ENCODE measurements at places on chromosomes 1 and 21. TPM values are rescaled to one million over a fixed set of nuclear protein-coding genes. Genes with fewer than 3 reads are reported as not detected.
A peak's percentile ranks its signal among the peaks of the same experiment; 100 is the strongest.

GRCh38 chr1:88801575-88802208, 89.7 kb downstream of the GTF2B start:
- DNase-seq: no peak

DNA sequence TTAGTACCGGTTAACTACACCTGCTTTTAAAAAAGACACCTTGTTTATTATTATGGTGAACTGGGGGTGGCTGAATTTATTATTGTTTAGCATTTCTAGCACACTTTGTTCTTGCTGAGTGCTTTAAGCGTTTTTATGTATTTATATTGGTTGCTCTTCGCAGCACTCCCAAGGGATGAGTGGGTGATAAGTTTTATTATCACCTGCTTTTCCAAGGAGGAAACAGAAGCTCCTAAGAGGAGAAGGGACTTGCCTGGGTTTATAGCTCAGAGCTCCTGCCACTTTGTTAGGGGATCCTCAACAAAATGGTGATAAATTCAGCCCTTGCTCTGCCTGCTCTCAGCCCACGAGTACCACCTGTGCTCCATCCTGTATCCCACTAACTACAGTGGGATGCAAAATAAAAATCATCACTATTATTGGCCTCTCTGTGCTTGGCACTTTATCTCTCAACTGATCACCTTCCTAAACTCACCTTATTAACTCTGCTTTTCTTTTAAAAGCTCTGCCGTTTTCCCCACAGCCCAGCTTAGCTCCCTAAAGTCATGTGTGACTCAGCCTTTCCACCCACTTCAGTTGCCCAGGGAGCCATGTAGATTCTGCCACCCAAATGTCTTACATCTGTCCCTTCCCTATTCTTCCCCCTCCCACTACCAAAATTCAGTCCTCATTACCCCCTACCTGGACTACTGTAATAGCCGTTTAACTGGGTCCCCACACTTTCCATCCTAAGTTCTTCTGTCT, 44.5 kb downstream of the BCL9 start:
- DNase-seq: no peak

- DNase-seq: no peak
Observed at GRCh38 chr1:206513312-206514111, 6.2 kb downstream of the RASSF5 start.

GRCh38 chr1:234565132-234565531, 44.8 kb downstream of the IRF2BP2 start:
- no peak for DNase-seq

DNA sequence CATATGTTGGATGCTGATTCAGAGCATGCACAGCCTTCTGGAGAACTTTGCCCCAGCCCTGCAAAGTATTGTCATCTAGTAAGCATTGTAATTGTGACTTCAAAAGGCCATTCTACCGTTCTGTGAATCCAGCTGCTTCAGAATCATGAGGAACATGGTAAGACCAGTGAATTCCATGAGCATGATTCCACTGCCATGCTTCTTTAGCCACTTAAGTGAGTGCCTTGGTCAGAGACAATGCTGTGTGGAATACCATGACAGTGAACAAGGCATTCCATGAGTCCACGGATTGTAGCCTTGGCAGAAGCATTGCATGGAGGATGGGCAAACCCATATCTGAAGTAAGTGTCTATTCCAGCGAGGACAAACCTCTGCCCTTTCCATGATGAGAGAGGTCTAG, 123.7 kb downstream of the S1PR1 start:
- no peak for DNase-seq

DNA sequence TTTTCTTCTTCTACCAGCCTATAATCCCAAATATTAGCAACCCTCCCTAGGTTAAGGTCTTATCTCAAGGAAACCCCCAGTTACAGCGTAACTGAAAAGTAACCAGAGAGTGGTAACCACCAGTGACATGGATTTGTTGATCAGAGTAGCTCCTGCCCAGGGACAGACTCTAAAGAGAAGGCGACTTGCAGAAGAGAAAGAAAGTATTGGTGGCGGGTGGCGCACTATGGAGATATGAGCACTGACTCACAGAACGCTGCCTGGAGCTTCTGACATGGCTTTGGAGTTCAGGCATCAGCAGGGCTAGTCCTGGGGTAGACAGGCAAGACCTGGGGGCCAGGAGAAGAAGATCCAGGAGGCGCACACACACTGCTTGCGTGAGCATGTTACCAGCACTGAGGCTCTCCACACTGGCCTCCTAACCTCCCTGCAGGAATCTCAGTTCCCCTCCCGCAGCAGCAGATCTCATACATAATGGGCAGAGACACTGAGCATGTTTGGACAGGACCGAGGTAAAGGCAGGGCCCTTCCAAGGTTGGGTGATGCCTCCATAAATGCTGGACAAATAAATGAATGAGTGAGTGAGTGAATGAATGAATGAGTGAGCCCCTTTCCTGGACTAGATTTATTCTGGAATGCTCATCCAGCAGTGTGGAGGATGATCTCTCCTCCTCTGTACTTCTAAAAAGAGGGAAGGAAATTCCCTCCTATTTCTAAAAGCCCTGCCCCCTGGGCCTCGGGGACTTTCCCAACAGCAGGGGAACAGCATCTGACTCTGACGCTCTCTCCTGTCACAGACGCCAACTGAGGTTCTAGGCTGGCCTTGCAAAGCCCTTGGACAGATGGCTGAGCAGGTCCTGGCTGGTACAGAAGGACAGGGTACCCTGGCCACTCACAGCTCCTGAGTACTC, 175.5 kb downstream of the CLIC6 start:
- DNase-seq: peak; percentile 67

DNA sequence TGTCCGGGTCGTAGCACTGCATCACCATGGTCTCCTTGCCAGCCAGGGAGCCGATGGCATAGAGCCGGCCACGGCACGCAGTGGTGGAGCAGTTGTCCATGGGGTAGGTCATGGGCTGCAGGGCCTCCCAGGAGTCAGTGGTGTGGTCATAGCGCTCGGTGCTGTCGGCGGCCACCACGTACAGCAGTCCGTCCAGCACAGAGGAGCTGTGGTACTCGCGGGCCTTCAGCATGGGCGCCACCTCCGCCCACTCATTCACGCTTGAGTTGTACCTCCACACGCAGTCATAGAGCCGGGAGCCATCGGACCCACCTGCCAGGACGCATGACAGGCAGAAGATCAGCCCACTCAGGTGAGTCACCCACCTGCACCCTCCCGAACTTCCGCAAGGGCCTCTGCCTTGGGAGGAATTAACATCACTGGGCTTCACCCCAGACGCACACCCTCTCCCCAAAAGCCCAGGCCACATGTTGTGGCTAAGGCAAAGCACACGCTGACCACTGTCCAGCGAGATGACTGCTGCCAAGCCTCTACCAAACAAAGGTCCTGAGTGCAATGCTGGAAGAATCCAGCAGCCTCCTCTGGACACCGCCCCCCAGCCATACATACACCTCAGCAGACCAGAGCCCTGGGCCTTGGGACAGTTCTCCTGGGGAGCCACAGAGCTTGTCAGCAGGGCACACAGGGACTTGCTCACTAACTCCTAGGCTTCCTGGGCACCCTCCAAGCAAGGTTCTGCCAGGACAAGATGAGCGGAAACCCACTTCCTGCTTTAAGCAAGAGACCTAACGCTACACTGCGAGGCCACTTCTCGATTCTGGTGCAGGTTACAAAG, 3.3 kb downstream of the KLHL21 start:
- peak; percentile 47 for DNase-seq

- DNase-seq: no peak
Observed at GRCh38 chr21:44576025-44576420, 2.5 kb downstream of the KRTAP10-4 start.

DNA sequence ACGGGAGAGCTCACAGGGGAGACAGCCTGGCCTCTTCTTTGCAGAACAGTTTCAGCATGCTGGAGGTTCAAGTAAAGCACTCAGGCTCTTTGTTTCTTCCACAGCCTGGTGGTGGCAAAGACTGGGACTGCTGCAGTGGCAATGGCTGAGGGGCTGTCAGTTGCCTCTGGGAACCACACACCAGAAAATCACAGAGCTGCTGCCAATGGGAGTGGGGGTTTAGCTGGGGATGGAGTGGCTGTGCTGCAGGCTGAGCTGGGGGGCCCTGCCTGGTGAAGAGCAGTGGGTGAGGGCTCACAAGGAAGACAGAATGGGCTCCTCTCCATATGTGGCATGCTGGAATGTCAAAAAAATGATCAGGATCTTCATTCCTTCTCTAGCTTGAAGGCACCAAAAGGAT, 25.6 kb upstream of the PTGFR start:
- no peak for DNase-seq

DNA sequence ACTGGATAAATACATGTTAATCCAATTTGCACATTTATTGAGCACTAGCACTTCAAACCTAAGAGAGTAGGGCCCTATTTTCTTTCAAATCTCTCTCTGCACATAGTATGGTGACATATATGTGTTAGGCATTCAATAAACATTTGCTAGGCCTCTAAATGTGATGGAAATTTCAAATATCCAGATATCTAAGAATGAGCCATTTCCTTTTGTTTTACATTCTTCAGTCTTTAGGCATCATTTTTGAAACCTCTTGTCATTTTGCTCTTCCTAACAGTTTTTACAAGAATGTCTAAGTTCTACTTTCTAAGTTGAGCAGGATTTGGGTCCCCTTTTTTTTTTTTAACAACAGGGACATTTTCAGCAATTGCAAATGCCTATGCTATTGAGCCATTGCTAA, 395.7 kb upstream of the ST6GALNAC5 start:
- DNase-seq: no peak

DNA sequence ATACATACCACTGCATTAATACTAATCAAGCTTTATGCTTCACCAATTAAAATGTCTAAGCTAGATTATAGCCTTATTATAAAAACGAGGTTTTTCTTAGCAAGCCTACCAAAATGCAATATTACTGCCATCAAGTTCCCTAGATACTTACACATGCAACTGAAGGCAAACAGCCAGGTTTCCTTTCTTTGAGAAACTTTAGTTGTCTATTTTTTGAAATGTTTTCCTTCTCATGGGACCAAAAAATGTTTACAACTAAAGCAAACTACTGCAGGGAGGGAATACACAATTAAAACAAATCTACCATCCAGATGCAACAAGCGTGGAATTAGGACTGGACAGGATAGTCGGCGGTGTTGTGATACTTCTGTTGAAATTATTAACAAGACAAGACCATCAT, 1.3 kb downstream of the ZNF644 start:
- no peak for DNase-seq

GRCh38 chr1:53071167-53071865, 9.3 kb downstream of the PODN start:
- peak; percentile 17 for DNase-seq

GRCh38 chr1:82562448-82562847, 761.7 kb downstream of the ADGRL2 start:
- DNase-seq: no peak

GRCh38 chr21:34740198-34740597, 71.4 kb downstream of the CLIC6 start:
- no peak for DNase-seq

DNA sequence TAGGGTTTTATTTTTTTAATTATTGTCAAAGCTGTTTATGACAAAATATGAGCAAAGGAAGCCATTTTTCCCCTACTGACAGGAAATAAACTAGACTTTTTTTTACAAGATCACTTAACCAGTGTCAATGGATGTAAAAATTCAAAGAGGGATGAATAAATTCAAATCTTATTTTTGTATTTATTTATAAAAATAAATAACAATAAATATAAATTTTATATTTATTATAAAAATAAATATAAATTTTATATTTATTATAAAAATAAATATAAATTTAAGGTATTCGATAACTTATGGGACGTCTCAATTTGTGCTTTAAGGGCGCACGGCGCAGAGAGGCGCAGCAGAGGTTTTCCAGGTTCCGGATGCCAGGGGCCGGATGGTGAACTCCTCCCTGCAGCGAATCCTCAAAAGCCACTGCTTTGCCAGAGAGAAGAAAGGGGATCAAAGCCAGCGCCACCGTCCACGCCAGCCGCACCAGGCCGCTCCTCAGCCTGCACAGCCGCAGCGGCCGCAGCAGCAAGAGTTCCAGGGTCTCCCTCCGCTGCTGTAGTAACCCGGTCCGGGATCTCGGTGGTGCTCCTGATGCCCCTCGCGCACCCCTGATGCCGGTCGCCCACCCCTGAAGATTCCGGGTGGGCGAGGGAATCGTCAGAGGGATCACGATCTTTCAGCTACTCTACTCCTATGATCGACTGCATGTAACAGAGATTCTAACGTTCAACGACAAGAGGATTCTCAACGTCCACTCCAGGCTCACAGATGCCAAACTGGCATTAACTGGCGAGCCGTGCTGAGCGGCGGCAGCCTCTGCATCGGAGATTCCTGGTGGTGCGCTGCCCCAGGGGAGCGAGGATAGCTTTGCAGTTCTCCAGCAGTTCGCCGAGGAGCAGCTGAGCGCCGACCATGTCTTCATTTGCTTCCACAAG, 28.5 kb upstream of the RLF start:
- no peak for DNase-seq

- DNase-seq: peak; percentile 24
Observed at GRCh38 chr1:29901624-29902325, 665.5 kb downstream of the PTPRU start.

Gene KIF2C
- total RNA-seq: 2.3 TPM

Gene VANGL2
- total RNA-seq: 4.4 TPM

Gene CACNA1S
- total RNA-seq: not detected

Gene PROK1
- not detected for total RNA-seq

Gene HCRTR1
- total RNA-seq: not detected

Gene MROH9
- total RNA-seq: not detected
